ENCODE measurements at places on chromosomes 12 and 14.

DNA sequence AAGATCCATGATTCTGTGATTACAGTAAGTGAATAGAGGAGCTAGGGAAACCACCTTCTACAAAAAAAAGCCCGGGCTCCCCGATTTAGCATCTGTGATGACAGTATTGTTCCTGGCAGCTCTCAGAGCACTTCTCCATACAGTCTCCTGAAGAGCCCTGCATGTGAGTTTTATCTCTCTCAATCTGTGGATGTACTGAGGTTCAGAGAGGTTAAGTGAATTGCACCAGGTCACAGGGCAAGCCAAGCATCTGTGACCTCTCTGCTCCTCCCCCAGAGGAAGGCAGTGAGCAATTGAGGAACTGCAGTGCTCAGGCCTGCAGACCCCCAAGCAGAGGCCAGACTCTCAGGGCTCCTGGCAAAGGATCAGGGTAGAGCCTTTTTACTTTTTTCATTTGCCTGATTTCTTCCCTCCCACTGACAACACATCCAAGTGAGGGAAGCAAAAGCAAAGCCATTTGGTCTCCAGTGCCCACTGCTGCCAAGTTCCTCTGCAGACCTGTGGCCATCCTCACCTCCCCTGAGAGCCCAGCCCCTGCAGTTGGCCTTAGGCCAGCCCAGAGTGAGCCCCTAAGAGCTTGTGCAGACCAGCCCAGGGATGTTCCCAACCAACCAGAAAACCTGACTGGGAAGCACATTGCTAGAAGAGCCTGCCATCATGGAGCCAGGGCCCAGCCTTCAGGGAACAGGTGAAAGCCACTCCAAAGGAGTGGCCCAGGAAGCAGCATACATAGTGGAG is 47.6 kb upstream of the PNMA1 start:
- DNase-seq: no peak

DNA sequence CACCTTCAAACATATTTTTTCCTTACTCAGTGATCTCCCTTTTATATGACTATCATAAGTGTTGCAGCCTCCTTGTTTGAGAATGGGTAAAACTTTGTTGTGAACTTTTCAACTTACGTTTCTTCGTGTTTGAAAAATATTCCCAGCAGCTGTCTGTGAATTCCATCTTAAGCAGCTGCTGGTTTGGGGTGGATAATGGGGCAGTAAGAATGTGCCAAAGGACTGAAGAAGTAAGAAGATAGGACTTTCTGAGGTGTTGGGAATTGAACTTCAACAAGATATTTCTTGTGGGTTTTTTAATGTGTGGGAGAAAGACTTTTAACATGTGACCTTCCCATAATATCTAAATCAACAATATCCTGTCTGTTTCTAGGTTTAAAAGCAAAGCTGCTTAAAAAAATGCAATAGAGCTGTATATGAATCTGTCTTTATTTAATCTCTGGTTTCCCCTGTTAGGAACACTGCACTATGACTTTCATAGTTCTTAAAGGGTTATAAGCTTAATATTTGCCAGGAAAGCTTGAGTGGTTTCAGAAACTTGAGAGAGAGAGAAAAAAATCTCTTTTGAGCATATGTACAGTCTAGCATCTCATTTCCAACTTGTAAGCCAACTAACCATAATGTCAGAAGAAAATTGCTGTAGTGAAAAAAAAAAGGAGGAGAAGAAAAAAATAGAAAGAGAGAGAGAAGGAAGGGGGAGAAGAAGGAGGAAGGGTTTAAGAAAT is 1659.2 kb upstream of the FLRT2 start:
- DNase-seq: no peak

DNA sequence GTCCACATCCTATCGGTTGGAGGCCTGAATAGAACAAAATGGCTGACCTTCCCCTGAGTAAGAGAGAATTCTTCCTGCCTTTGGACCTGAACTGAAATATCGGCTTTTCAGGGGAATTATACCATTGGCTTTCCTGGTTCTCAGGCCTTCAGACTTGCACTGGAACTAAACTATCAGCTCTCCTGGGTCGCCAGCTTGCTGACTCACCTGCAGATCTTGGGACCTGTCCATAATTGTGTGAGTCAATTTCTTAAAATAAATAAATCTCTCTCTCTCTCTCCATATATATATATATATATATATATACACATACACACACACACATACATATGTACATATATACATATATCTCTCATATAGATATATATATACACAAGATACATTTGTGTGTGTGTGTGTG is 41.6 kb downstream of the KCNK10 start:
- no peak for DNase-seq

GRCh38 chr12:1309613-1310012 is 284.8 kb downstream of the FBXL14 start:
- DNase-seq: no peak

GRCh38 chr14:32478050-32478449 is 149.0 kb downstream of the AKAP6 start:
- DNase-seq: no peak

Measured in activated T-cell treated with anti-CD3 and anti-CD28 coated beads, Interleukin-2, amount 50 U/mL, for 1 hour (primary cell).